NCI-H460 (cell line): ENCODE measurements at places on chromosomes 2 and 18. TPM values are rescaled to one million over a fixed set of nuclear protein-coding genes. Genes with fewer than 3 reads are reported as not detected.

DNA sequence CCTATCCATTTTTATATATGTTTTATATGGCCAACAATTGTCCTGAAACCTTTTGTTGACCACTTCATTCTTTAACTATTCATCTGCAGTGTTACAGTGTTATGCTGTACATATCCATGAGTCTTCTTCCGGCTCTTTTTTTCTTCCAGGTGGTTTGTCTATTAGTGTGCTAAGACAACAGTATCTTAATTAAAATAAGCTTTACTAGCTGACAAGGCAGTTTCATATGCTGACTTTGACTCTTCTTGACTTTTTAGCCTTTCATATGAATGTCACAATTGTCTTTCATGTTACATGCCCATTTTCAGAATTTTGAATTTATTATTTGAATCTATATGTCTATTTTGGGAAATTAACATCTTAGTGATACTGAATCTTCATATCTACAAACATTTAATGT, 1249.0 kb downstream of the DPP10 start:
- no peak for DNase-seq

GRCh38 chr2:219002395-219003266, 9.4 kb upstream of the CRYBA2 start:
- peak; percentile 68 for DNase-seq

- DNase-seq, result no peak
These were observed 6.2 kb downstream of the PDCL3 start for GRCh38 chr2:100568989-100569388.

DNA sequence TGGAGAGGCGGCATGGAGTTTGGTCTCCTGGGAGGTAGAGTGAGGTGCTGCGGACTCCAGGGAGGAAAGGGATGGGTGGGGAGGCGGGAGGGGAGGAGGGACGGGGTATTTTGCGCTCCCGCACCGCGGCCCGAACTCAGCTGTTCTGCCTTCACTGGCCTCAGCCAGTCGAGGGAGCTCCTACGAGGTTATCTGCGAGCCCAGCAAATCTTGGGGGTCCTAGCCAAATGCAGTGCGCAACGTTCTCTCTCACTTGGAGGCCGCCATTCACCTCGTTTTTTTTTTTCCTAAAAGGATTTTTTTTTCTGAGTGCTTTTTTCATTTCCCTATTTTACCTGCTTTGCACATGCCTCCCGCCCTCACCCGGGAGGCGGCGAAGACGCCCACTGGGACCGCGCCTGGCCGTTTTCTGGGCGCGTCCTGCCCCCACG, 877 bp upstream of the BCL2L11 start:
- no peak for DNase-seq

GRCh38 chr2:238136820-238137537, 1.5 kb upstream of the KLHL30 start:
- peak; percentile 63 for DNase-seq

GRCh38 chr18:78770823-78771139, 208.8 kb upstream of the SALL3 start:
- no peak for DNase-seq

DNA sequence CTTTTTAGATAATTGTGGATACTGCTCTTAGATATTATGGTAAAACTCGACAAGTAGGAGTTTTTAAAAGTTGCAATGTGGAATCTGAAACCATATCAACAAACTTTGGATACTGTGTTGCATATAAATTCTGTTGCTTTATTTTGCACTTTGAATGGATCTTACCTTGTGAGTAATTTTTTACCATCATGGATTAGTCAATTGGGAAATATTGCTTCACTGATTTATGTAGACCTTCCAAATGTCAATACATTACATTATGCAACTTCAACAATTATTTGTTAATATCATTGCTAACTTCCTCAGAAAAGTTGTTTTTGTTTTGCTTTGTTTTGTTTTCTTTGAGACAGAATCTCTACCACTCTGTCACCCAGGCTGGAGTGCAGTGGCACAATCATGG, 102.0 kb upstream of the SLC38A11 start:
- no peak for DNase-seq

GRCh38 chr18:62101321-62101721, 85.5 kb downstream of the PIGN start:
- no peak for DNase-seq

SLC9A2 gene
- 19.3 and 20.1 TPM in 2 replicates for total RNA-seq

ACTG2 gene
- total RNA-seq, result not detected in 2 replicates

AGAP1 gene
- total RNA-seq, result 18.1 and 18.3 TPM in 2 replicates
